Progenitor cell of endocrine pancreas (in vitro differentiated cells): ENCODE measurements at places on chromosomes 5 and 9. TPM values are rescaled to one million over a fixed set of nuclear protein-coding genes. Genes with fewer than 3 reads are reported as not detected.

DNA sequence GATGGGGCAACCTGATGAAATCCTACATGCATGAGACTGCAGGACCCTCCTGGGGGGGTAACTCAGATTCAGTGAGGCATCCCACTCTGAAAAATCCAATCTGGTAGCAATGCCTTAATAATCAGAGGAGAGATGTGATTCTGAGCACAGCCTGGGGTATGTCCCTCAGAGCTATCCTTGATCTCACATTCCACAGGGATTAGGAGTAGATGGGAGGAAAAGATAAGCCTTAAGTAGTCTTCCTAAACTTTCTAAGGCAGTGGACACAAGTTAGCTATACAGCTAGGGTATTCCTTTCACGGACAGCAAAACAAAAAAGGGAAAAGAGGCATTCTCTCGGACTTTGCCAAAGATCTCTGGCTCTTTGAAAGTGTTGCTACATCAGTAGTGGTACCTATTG, 3.9 kb upstream of the SPATA9 start:
- H3K4me1 ChIP-seq = no peaks in the 10 kb centered on the region
- no peaks in the 10 kb centered on the region for H3K27me3 ChIP-seq
- no peak overlapping the region for H3K27ac ChIP-seq

Gene EGFLAM
- total RNA-seq = 0.18 and 0.69 TPM in 2 replicates

DNA sequence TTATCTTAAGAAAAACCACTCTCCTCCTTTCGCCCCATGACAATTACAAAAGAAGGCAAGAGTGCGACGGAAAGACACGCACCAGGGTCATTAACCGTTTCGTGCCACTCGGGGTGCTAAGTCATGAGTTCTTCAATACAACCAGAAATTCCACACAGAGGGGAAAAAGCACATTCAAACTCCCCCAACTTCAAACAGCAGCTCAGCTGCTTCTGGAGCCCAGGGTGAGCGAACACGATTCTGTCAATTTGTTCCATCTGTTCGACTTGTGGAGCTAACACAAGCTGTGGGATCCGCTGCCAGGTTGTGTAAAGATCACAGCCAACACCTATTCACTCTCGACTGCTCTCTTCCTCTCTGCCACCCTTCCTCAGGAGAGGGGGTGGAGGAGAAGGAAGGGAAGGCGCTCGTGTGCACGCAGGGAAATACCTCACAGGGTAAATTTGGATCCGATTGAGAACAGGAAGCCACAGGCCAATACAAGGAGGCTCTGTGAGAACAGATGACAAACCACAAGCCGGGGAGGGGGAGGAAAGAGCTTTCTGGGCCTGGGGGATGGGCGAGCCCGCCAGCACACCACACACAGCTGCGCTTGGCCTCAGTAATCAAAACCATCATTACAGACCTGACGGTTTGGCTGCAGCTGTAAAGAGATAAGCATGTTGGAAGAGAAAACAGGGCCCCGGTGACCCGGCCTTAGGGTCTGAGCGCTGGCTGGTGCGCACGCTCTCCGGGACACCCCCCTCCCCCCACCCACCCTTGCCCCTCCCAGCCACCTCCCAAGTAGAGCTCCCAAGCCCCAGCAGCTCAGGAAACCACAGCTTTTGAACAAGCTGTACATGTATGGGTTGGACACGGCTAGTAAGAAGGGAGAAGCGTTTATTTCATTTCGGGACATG, 54.3 kb downstream of the PTCH1 start:
- DNase-seq = peak; percentile 26
- H3K4me3 ChIP-seq = peak overlapping the region; percentile 58
- peaks cover 53% of the 10 kb centered on the region for H3K36me3 ChIP-seq
- H3K27ac ChIP-seq = peak overlapping the region; percentile 89

GRCh38 chr5:110027527-110028322, 338.0 kb downstream of the MAN2A1 start:
- no peak overlapping the region for H3K4me3 ChIP-seq
- no peak for DNase-seq
- H3K4me1 ChIP-seq = no peaks in the 10 kb centered on the region
- H3K27me3 ChIP-seq = no peaks in the 10 kb centered on the region
- no peaks in the 10 kb centered on the region for H3K36me3 ChIP-seq

DNA sequence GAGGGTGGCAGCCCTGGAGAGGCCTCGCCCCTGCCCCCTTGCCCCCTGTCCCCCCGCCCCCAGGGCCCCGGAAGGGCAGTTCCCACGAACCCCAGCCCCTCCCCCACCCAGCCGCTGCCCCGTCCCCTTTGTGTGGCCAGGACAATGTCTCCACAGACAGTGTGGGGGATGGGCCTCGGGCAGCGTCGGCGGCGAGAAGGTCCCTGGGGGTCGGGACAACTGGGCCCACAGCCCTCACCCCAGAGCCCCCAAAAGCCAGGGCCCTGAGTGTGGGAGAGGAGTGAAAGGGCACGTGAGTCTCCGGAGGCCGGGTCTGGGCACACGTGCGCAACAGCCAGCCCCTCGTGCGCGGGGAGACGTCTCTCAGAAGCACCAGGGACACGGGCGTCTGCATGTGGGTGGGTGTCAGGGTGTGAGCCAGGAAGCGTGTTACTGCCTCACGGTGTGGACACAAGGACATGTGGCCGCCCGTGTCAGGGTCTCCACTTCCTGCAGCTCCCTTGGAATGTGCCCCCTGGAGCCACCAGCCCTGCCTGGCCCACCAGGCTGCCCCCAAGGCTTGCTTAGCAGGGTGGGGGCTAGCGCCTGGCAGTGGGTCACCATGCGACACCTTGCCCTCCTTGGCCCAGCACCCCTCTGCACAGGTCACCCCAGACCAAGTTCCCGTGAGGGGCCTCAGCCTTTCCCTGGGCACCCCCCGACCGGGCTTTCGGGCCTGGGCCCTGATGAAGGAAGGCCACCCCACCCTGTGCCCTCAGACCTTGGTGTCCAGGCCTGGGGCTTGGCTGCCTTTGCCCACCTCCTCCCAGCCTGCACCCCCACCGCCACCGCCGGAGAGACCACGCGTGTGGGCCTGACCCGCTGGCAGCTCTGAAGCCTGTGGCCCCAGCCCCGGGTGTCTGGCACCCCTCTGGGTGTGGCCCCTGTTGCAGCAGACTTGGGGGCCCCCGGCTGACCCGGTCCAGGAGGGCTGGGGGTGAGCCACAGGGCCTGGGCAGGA, 12.8 kb upstream of the NRARP start:
- no peaks in the 10 kb centered on the region for H3K36me3 ChIP-seq
- H3K27me3 ChIP-seq = no peaks in the 10 kb centered on the region
- H3K4me1 ChIP-seq = peaks cover 8% of the 10 kb centered on the region
- no peak overlapping the region for H3K4me3 ChIP-seq

DNA sequence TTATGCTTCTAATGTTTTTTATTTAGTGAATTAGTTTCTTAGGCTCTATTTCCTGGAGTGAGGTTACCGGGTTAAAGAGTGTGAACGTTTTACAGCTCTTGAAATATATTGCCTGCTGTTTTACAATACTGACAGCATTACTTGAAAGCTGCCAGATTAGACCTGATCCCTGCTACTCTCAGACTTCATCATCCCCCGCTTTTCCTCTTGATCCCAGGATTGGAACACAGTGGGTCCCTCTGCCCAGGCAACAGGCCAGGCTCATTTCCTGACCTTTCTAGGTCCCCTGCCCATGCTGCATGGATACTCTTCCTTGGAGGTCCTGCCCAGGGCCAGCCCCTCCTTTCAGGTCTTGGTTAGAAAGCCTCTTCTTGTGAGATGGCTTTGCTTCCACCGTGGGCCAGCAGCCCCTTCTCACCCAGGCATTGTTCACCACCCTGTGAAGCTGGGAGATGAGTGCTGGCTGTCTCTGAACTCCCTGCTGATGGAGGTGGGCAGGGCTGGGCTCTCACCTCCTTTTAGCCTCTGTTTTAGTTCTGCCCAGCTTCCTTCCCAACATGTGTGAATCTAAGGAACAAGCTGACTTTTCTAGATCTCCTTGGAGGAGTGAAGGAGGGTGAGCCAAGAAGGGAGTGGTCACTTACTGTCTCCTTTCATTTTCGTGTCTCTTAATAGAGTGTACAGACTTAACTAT, 15.5 kb upstream of the FAM120AOS start:
- no peak overlapping the region for H3K4me3 ChIP-seq
- no peak overlapping the region for H3K27ac ChIP-seq
- peaks cover 28% of the 10 kb centered on the region for H3K4me1 ChIP-seq
- DNase-seq = no peak
- peaks cover 8% of the 10 kb centered on the region for H3K36me3 ChIP-seq

DNA sequence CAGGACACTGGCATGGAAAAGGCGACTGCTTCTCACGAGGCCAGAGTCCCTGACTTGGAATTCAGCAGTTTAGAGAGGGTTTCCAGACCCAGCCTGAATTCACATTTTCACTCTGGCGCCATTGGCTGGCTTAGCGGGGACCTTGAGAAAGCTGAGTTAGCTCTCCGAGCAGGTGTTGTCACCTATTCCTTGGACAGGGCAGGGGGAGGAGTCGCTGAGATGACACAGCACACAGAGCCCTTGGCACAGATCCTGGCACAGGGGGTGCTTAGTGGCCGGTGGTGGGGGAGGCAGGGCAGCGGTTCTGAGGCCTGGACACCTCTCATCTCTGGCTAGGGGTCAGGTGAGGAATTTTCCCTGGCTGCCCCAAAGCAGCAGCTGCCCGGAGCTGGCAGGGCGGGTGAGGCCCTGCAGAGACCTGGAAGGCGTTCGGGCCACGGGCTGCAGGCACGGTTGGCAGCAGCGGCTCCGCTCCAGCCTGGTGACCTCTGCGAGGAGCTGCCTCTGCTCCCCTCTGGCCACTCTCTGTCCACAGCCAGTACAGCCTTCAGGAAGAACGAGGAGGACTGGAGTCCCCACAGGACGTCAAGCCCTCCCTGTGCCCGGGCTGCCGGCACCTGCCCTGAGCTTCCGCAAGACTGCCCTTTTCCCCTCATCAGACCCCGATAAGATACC, 72.4 kb upstream of the RAPGEF1 start:
- H3K36me3 ChIP-seq = no peaks in the 10 kb centered on the region
- no peak overlapping the region for H3K27ac ChIP-seq
- H3K27me3 ChIP-seq = peaks cover 24% of the 10 kb centered on the region
- DNase-seq = no peak
- no peak overlapping the region for H3K4me3 ChIP-seq
- peaks cover 17% of the 10 kb centered on the region for H3K4me1 ChIP-seq

Gene GPR151
- not detected in 2 replicates for total RNA-seq

- no peak for DNase-seq
- peaks cover 8% of the 10 kb centered on the region for H3K4me1 ChIP-seq
- no peaks in the 10 kb centered on the region for H3K27me3 ChIP-seq
- no peak overlapping the region for H3K4me3 ChIP-seq
- no peak overlapping the region for H3K27ac ChIP-seq
These were observed 262.8 kb downstream of the NR3C1 start for GRCh38 chr5:143140492-143141203.

GRCh38 chr5:65672796-65673195, 48.0 kb downstream of the SHLD3 start:
- no peaks in the 10 kb centered on the region for H3K27me3 ChIP-seq
- no peak for DNase-seq
- no peak overlapping the region for H3K27ac ChIP-seq
- no peak overlapping the region for H3K4me3 ChIP-seq
- no peaks in the 10 kb centered on the region for H3K4me1 ChIP-seq
- H3K36me3 ChIP-seq = peaks cover 2% of the 10 kb centered on the region

Gene HNRNPAB
- 214 and 223 TPM in 2 replicates for total RNA-seq

- H3K27me3 ChIP-seq = peaks cover 29% of the 10 kb centered on the region
- no peak for DNase-seq
- H3K27ac ChIP-seq = no peak overlapping the region
- H3K36me3 ChIP-seq = peaks cover 5% of the 10 kb centered on the region
- peaks cover 10% of the 10 kb centered on the region for H3K4me1 ChIP-seq
These were observed 2.7 kb downstream of the PCDHGC5 start for GRCh38 chr5:141491323-141492167.

GRCh38 chr5:179916523-179916922, 8.8 kb upstream of the TBC1D9B start:
- DNase-seq = no peak
- no peak overlapping the region for H3K27ac ChIP-seq
- peaks cover 4% of the 10 kb centered on the region for H3K4me1 ChIP-seq
- no peaks in the 10 kb centered on the region for H3K36me3 ChIP-seq

Gene PCDHB6
- total RNA-seq = 2.4 and 2.7 TPM in 2 replicates

- no peak overlapping the region for H3K4me3 ChIP-seq
- no peak overlapping the region for H3K27ac ChIP-seq
- DNase-seq = no peak
These were observed 66.8 kb upstream of the ADCY2 start for GRCh38 chr5:7329141-7329540.

GRCh38 chr5:84392836-84393235, 8.2 kb upstream of the EDIL3 start:
- no peak for DNase-seq
- H3K27ac ChIP-seq = no peak overlapping the region
- H3K4me3 ChIP-seq = no peak overlapping the region
- H3K36me3 ChIP-seq = no peaks in the 10 kb centered on the region

DNA sequence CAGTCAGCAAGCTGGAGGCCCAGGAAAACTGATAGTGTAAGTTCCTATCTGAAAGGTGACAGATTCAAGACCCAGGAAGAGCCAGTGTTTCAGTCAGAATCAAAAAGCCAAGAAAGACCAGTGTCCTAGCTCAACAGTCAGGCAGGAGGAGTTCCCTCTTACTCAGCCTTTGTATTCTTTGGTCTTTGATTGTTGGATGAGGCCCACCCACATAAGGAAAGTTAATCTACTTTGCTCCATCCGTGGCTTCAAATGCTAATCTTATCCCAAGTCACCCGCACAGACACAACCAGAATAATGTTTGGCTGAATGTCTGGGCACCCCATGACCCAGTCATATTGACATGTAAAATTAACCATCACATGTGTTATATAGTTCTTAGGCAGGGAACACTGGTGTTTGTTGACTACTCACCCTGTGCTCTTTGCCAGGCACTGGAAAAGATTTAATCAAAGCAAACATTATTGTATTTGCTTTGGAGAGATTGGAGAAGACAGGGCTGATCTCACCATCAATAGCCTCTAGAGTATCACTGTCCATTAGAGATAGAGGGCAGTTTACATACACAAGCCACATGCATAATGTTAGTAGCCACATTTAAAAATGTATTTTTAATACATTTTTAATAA, 96.3 kb upstream of the KCNN2 start:
- peaks cover 5% of the 10 kb centered on the region for H3K4me1 ChIP-seq
- peak overlapping the region; percentile 47 for H3K27ac ChIP-seq
- no peak for DNase-seq
- no peaks in the 10 kb centered on the region for H3K36me3 ChIP-seq
- H3K27me3 ChIP-seq = peaks cover 10% of the 10 kb centered on the region
- H3K4me3 ChIP-seq = no peak overlapping the region

GRCh38 chr5:56607074-56607473, 208.3 kb upstream of the MAP3K1 start:
- DNase-seq = no peak
- no peak overlapping the region for H3K27ac ChIP-seq
- peaks cover 31% of the 10 kb centered on the region for H3K27me3 ChIP-seq
- peaks cover 3% of the 10 kb centered on the region for H3K36me3 ChIP-seq
- no peaks in the 10 kb centered on the region for H3K4me1 ChIP-seq
- H3K4me3 ChIP-seq = no peak overlapping the region

Gene LECT2
- total RNA-seq = not detected in 2 replicates

DNA sequence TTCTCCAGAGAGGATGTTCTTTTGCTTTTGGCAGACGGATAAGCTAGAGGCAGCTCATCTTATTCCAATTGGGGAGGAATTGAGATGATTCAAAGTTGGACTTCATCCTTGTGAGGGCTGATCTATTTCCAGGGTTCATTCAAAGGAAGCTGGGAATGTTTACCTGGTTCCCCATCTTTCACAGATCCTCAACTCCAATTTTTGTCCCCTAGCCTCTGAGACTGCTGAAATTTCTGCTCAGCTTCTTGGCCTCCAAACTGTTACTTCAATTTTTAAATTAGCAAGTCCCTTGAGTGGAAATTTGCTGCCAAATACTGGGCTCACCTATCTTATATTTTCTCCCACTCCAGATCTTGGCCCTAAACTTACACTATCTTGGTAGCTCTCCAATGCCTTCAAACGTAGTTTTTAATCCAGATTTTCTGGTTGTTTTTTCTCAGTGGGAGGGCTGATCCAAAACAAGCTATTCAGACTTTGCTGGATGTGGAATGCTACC, 93.9 kb upstream of the NEK6 start:
- no peak for DNase-seq
- no peaks in the 10 kb centered on the region for H3K4me1 ChIP-seq
- no peak overlapping the region for H3K27ac ChIP-seq
- H3K27me3 ChIP-seq = peaks cover 41% of the 10 kb centered on the region
- no peaks in the 10 kb centered on the region for H3K36me3 ChIP-seq
